Anterior cingulate cortex (tissue), 58 donors: ENCODE measurements at places on chromosomes 2 and 18.

GRCh38 chr2:43227830-43228281 lies 1.4 kb upstream of the ZFP36L2 start:
- DNase-seq, result no peak

- DNase-seq, result no peak
Observed at GRCh38 chr2:120453635-120453998, 107.7 kb downstream of the INHBB start.

- DNase-seq, result no peak
Observed at GRCh38 chr2:98576666-98577312, 31.5 kb downstream of the COA5 start.

GRCh38 chr18:67513280-67513679 lies 3.2 kb downstream of the DSEL start:
- DNase-seq, result no peak

- no peak for DNase-seq
Observed at GRCh38 chr18:63903851-63904570, 3.7 kb upstream of the SERPINB10 start.

GRCh38 chr18:47574966-47575365 lies 323.5 kb upstream of the SKOR2 start:
- no peak for DNase-seq

DNA sequence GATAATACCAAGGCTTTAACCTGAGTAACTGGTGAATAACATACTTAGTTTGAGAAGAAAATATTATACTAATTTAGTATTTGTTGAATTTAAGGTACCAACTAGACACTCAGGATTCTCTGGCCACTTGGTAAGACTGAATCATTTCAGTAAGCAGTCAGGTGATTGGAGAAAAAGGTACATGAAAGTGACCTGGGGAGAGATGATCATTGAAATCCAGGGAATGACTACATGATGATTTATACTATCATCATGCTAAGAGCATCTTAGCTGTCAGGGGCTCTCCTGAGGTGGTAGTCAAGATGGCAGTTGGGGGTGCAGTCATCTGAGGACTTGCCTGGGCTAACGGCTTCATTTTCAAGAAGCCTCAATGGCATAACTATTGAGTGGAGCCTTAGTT lies 571.2 kb upstream of the ACVR2A start:
- no peak for DNase-seq

- no peak for DNase-seq
Observed at GRCh38 chr2:203842373-203842772, 25.2 kb upstream of the CTLA4 start.

- no peak for DNase-seq
Observed at GRCh38 chr18:70021498-70021897, 73.8 kb upstream of the CD226 start.

DNA sequence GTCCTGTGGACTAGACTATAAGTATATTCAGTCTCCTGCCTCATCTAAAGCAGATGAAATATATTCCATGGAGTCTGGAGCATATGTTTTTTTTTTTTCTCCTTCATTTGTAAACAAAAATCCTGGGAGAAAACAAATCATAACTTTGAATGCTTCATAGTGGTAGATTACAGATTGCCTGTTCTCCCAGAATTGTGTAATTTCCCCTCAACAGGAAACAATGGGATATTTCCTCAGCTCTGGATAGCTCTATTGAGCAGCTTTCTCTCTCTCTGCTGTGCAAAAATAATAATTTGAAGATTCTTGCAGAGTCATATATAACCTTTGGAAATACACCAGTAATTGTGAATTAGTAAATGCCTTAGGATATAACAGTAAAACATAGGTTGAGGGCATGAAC lies 1406.6 kb upstream of the ACVR2A start:
- no peak for DNase-seq

DNA sequence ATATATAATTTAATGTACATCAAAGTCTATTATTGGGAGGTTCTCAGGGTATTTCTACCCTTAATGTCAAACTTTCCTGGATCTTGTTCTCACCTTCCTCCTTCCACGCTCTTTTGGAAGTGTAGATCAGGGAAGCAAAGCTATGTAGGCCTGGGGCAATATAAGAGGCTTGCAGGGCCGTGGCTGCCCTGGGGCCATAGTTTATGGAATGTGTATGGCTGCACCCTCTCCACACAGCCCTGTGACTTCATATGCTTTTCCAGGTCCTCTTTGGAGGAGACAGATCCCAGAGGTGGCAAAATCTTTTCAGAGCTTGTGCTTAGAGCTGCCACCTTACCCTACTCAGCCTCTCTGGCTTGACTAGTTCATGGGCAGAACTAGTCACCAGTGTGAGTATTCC lies 82.9 kb downstream of the PLB1 start:
- DNase-seq, result no peak

GRCh38 chr2:158021226-158021625 lies 80.5 kb upstream of the UPP2 start:
- no peak for DNase-seq

DNA sequence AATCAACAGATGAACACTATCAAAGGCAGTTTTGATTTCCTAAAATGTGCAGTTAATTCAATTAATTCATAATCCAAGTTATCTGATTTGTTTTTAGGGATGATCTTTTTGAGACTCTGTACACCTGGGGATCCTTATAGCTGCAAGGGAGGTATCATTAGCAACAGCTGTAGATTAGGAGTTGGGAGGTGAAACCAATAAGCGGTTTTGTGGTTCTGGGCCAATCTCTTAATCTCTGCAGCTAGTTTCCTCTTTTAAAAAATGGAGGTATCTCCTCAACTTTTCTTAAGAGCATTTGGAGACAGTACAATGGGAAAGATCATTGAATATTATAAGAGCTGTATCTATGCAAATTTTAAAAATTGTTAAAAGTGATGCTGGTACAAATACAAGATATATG lies 126.0 kb downstream of the MC4R start:
- no peak for DNase-seq

GRCh38 chr2:168692132-168692744 lies 110.2 kb upstream of the NOSTRIN start:
- no peak for DNase-seq

GRCh38 chr2:132623096-132623839 lies 46.7 kb downstream of the LYPD1 start:
- DNase-seq, result no peak
